Stimulated activated CD8-positive, alpha-beta memory T cell treated with anti-CD3 and anti-CD28 coated beads, Interleukin-7, amount 100 ng/mL, for 1 hour (primary cell): ENCODE measurements at places on chromosomes 13 and 19.

- DNase-seq, result no peak
These were observed 150.7 kb downstream of the KCTD15 start for GRCh38 chr19:33947265-33947964.

DNA sequence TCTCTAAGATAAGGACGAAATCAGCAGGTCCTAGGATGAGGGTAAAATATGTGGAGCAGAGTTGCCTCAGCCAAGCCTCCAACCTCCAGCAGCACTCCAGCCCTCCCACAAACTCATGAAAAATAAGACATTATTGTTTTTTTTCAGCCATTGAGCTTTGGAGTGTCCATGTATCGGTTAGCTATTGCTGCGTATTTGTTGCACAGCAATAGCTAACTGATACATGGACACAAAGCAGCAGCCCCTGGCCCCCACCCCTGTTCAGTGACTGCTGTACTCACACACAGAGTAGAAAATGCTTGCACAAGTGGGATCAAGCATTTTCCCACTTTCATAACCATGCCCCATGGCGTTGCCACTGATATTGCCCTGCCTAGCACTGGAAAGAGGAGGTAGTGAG lies 19.1 kb upstream of the URI1 start:
- DNase-seq, result no peak

DNA sequence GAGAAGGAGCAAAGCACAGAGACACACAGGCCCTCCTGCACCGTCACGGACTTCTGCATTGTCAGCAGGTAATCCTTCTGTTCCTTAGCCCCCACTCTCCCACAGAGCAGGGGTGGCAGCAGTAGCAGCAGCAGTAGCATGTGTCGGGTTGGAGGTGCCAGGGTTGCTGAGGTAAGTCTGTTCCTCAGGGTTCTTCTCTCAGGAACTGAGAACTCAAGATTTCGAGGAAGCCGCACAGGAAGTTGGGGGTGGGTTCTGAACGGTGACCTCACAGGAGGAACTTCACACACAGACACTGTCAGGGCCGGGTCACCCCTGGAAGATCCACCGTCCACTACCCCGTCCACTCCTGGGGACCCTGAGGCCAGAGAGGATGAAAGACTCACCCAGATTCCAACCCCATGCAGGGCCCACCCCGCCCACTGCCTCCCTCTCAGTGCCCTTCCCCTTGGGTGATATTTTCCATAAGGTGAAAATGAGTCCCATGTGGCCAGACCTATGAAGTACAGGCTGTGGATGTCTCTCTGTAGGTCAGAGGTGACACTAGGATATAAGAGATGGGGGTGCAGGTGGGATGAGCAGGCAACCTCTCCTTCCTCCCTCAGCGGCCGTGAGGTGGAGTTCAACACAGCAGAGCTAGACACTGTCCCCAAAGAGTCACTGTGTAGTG lies at the start of gene SIGLEC12:
TSS of gene SIGLEC12 (minus strand) at position 207 of the 670 bp plus-strand sequence. CDS start at position 140, 67 bp downstream.
- no peak for DNase-seq

- no peak for DNase-seq
These were observed 60.6 kb upstream of the SERP2 start for GRCh38 chr13:44312834-44313551.

- no peak for DNase-seq
These were observed 13.0 kb upstream of the FPR3 start for GRCh38 chr19:51781999-51782398.

DNA sequence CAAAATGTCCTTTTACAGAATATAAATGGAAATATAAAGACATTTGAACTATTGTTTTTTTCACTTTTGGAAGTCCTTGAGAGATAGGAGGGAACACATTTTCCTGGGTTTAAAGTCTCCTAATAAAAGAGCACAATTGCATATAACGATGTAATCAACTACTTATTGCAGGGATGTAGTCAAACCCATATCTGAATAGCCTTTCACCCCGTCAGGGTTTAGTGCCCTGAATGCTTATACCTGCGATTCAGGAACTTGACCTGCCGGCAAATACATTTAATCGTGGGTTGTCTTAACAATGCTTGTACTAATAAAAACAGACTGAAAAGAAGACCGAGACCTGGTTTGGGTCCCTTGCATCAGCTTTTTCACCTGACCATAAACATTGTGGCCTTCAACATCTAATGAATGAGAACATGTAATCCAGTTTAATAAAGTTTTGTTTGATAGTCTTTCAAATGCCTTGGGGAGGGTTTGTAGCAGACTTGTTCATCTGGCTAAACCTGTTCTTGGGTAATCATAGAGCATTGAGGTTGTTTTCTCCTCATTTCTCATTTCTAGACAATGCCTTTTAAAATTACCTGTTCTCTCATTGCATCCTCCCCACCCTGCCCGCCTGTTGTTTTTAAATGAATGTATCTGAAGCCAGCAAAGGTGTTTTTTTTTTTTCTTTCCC lies 7.0 kb downstream of the KLF5 start:
- no peak for DNase-seq

- DNase-seq, result no peak
These were observed 6.6 kb upstream of the DHDH start for GRCh38 chr19:48926909-48927308.

DNA sequence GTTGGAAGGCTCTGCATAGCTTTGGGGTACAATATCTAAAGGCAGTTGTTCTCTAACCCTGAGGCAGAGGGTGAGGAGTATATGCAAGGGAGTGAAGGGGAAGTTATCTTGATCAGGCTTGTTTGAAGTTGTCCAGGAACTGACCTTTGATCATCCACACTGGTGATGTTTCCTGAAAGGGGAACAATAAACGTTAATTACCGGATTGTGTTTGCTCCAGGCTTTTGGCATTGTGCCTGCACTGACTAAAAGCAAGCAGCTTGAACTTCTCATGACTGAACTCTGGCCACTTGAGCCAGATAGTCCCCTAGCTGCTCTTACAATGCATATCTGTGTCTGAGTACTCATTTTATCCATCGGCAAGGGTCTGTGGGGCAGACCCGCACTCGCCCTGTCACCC lies 27.0 kb upstream of the ZNF726 start:
- DNase-seq, result no peak

DNA sequence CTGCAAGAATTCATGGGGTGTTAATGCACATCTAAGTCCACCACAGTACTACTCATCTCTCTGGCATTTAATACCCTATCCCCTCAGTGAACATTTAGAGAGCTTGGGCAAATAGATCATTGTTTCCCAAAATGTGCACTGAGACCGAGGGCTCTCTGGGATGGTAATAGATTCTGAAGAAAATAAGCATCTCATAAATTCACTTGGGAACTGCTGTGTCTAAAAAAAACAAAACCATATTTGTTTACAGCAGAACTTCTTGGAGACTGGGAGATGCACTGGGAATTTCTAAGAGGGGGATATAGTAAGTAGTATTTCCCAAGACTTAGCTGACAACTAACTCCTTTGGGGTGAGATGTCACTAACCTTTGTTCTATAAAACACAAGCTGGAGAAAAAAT lies 58.4 kb downstream of the ENOX1 start:
- no peak for DNase-seq

DNA sequence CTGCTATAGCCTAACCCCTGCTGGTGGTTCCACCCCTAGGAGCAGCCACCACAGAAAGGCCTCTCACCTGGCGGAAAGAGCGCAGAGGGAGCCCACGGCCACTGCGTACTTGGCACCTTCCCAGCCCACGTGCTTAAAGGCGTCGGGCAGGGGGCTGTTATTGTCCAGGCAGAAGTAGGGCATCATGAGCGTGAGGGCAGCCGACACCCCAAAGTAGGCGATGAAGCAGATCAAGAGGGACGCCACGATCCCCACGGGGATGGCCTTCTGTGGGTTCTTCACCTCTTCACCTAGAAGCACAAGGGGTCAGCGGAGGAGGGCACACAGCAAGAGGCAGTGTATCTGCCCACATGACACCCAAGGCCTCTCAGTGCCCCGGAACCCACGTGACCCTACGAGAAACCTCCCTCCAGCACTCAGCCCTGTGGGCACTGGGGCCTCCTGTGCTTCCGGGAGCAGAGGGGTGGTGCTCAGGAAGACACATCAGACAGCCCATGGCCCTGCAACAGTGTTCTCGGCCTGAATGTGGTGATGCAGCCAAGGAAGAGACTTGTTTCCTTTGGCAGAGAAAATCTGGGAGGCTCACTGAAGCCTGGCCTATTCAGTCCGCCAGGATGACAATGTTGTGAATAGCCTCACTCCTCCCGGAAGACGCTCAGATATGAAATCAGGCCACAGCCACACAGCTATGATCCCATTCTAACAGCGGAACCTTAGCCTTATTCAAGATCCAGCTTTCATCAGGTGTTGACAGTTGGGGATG lies 72.1 kb downstream of the SLC7A1 start:
- DNase-seq, result no peak

- no peak for DNase-seq
These were observed 1587.1 kb downstream of the PCDH9 start for GRCh38 chr13:65642996-65643395.

DNA sequence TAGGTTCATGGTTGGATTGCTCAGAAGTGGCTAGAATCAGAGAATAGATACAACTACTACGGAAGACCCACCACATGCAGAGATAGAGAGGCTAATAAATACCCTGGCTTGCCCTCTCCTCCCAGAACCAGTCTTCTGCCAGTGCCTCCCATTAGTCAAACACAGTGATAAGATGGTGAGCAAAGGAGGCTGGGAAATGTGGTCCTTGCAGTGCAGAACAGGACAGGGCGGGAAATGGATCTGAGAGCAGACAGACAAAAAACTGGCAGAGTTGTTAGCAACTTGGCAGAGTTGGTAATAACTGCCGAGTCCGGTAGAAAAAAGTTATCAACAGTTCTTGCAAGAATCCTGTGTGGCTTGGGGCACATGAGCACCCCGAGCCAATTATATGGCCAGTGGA lies 8.7 kb downstream of the KLK1 start:
- no peak for DNase-seq

GRCh38 chr13:40438999-40439797 lies 227.2 kb downstream of the FOXO1 start:
- no peak for DNase-seq

- DNase-seq, result no peak
These were observed 16.3 kb upstream of the ASF1B start for GRCh38 chr19:14152713-14153112.

- no peak for DNase-seq
These were observed 25.5 kb downstream of the FAM187B start for GRCh38 chr19:35202722-35203688.

DNA sequence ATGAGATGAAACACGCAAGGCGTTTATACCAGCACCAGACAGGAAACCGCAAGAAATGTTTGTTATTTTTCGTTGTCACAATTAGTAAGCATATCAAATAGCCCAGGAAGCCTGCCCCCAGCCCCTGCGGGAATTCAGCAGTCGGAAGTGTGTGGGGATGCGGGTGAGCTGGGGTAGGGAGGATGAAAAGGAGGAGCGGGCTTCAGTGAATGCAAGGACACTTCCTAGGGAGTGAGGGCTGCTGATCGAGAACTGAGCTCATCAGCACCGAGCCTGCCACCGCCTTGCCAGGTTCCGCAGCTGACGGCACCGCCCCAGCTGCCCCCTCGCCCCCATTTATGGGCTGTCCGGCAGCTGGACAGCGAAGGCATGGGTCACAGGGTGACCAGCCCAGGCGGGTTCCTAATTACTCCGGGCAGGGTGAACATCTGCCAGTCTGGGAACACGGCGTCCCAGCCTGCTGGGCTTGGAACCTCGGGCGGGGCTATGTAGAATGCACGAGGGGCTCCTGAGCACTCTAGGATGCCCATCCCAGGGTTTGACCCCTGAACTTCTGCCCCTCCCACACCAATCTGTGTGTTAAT lies 1.6 kb upstream of the BEST2 start:
- DNase-seq, result no peak

DNA sequence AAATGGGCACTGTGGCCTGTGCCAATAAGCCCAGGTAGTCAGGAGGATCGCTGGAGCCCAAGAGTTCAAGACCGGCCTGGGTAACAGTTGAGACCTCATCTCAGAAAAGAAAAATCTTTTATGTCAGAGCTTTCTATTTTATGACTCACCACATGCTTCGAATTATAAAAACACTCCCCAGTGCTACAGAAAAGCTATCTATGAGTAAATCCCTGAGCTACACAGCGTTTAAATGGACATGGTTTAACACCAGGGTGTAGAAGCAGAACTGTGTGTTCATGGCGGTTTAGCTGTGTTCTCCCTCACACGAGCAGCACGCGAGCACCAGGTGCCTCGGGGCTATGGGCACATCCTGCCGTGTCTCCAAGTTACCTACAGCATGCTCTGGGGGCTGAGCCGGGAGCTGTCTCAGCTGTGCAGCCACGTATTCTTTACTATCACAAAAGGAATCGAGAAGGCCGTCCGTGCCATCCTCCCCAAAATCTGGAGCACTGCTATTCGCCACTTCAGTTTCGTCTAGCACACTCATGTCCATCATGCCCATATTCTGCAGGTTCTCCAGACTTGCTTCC lies 6.7 kb downstream of the SAFB2 start:
- no peak for DNase-seq

GRCh38 chr19:19645233-19645870 lies 1.9 kb upstream of the GMIP start:
- DNase-seq, result no peak

DNA sequence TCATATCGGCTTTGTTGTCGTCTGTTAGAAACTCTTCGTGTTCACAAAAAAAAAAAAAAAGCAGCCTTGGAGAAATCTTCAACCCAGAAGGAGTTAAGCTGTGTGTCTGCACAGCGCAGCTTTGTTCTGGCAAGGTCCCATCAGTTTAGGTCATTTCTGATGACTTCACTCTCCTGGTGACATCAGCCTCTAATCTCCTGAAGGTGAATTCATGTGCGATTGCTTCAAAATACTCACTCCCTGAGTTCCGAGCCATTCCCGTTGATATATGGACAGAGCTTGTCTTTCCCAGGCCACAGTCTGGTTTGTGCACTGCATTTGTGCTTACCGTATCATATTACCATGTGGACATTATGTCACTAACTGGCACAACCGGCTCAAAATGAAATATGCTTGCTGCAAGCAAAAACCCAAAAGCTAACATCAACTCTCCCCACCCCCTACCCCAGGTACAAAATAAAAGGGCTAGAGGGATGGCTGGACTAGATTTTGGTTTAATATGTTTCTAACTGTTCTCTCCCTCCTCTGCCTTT lies 342.4 kb downstream of the KCNRG start:
- DNase-seq, result no peak

- DNase-seq, result no peak
These were observed 8.6 kb downstream of the LILRA6 start for GRCh38 chr19:54233941-54234340.

DNA sequence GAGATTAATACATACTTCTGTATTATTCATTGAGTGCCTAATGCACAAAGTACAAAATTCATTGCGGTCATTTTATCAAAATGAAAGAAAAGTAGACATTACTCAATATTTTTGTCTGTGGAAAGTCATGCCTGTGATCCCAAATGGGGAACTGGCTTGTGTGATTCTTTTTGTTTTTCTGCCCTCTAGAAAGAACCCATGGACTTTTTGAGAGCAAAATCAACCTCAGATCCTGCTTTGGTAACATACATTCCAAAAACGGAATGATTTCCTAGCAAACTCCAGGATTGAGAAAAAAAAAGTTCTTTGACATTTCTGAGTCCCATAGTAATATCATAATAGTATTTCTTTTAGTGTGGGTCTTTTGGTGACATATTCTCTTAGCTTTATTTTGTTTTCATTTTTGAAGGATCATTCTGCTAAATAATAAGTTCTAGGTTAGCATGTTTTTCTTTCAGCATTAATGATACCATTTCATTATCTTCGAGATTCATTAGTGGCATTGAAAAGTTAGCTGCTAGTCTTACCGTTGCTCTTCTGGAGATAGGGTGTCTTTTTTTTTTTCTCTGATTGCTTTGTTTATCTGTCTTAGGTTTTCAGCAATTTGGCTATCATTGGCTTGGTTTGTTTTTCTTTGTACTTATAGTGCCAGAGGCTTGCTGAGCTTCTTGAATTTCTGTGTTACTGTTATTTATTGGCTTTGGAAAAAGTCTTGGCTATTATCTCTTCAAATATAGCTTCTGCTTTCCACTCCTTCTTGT lies 102.4 kb upstream of the CSNK1A1L start:
- no peak for DNase-seq

GRCh38 chr13:63542770-63543169 lies 2127.1 kb upstream of the PCDH20 start:
- DNase-seq, result no peak
